ENCODE measurements at places on chromosomes 12 and 14.
A peak's percentile ranks its signal among the peaks of the same experiment; 100 is the strongest.

GRCh38 chr12:90499795-90500194 is 455.2 kb downstream of the CCER1 start:
- DNase-seq = no peak

GRCh38 chr14:100736269-100737180 is 9.8 kb downstream of the DLK1 start:
- DNase-seq = no peak

DNA sequence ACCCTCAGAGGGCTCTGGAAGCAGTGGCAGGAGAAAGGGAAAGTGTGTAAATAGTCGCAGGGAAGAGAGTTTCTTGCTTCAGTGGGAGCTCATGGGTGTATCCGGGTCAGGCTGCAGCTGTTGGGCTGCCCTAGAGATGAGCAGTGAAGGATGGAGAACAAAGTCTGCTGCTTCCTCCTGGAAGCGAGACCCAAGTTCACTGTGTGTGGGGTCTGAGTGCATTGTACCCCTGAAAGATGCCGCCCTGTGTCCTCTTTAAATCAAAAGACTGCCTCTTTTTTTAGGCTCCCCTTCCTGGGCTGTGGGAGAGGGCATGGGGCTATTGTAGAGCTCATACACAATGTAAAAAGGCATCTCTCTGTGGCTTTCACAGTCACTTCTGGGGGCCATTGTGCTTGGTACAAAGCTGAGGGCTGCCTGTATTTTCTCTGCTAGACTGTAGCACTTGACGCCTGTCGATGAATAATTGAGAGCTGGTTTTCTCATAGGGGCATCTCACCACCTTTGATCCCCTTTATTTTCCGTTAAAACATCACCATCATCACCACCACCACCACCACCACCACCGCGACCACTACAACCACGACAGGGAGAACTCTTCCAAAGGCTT is 16.7 kb downstream of the CHST11 start:
- DNase-seq = no peak

DNA sequence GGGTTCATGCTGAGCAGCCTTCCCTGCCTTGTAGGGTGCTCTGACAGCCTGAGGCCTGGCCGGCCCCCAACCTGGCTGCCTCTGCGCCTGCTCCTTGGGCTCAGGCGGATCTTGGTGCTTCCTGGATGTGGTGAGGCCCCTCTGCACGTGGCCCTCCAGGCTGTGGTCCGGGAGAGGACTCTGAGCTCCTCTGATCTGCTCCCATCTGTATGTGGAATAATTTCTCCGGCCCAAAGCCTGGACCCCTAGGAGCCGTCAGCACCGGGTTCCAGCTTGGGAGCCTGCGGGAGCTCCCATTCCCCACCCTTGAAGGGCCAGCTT is 21.3 kb upstream of the EIF2B2 start:
- no peak for DNase-seq

DNA sequence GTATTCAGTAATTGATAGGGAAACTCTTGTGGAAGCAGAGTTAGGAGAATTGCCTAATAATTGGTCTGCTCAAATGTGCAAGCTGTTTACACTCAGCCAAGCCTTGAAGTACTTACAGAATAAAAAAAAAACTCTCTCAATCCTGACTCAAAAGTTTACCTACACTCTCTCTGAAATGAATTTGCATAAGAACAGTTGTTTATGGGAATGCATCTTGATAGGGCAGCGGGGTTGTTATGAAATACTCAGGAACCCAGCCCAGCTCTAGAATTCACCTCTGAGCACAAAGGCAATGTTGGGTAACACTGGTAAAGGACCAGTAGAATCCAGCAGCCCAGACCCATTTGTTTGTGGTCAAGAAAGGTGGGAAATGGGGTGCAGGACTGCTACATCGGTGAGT is 267.0 kb downstream of the CPNE8 start:
- no peak for DNase-seq

DNA sequence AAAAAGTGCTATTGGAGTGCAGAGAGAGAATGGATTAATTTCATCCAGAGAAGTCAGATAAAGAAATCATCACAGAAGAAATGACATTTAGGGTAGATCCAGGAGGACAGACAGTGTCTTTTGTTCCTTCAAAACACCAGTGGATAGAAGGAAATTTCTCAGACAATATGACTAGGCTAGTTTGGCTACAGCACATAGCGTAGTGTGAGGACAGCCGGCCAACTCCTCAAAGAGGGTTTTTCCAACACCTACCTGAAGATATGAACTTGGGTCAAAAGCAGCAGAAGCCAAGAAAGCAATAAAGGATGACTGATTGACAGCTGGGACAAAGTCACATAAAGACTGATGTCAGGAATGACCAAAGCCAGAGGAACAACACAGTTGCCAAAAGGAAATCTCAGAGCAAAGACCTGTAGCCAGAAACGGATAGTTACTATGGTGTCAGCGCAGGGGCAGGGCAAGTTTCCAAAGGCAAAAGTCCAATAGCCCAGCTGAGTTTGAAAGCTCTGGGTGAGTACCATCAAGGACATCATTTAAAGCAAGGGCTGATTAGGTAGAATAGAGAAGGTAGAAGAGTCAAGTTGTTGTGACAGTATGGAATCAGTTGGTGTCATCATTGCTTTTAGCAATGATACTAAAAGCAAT is 58.7 kb upstream of the PDE3A start:
- no peak for DNase-seq

GRCh38 chr14:94028450-94028826 is 2.3 kb downstream of the OTUB2 start:
- no peak for DNase-seq

- no peak for DNase-seq
These were observed 311.8 kb downstream of the RPAP3 start for GRCh38 chr12:47394070-47394469.

DNA sequence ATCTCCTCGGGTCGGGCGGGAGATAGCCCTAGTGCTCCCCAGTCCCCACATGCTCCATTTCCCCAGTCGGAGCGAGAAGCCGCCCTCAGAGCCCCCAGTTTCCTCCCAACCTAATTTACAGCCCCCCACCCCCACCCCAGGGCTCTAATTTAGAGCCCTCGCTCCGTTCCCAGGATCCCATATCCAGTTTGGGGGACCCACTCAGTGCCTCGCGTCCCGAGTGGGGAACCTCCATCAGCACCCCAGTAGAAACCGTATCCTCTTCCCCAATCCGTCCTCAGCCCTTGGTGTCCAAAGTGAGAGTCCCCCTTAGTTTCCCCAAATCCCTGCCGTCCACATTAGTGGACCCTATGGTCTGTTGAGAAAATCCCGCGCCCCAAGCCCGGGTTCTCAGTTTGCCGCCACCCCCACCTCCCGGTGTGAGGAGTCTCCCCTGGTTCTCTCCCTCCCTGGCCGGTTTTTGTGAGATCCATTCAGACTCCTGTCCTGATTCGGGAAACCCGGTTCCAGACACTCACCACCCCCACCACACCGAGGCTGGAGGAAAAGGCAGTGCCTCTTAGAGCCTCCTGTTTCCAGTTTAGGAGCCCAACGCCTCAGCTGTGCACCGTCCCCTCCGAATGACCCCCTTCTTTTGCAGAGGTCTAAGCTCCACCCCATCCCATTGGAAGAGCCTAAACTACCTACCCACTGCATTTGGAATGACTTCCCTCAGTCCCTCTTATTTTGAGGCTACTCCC is 809 bp upstream of the MSI1 start:
- no peak for DNase-seq

DNA sequence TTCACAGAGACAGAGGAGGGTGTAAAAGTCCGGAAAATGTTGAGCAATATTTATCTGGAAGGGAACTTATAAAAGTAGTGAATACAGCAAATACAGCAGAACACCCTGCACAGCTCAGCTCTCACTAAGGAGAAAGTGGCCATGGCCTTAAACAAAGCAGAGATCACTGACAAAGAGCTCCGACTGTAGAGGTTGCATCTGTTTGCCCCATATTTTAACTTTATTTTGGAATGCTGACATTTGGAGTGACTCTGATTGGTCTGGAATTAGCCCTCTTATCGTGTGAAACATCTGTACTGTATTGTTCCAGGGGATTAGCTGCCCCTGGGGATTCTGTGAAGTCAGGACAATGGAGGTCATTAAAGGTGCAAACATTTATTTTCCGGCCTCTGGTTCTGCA is 1275.7 kb upstream of the FLRT2 start:
- no peak for DNase-seq

DNA sequence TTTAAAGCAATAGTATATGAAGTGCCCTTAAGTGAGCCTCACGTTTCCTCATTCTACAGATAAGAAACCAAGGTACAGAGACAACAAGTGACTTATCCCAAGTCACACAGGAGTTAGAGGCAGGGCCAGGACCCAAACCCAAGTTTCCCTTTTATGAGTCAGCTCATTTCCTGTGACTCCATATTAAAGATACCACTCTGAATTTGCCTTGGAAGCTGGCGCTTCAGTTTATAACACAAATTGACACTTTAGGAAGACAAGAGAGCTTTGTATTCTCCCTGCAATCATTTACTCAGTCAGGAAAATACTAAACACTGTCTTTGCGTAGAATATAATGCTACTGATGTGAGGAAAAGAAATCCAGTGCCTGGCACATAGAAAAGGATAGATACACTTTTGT is 43.2 kb downstream of the MYBPC1 start:
- no peak for DNase-seq

GRCh38 chr14:34912182-34912581 is 37.0 kb upstream of the BAZ1A start:
- no peak for DNase-seq

DNA sequence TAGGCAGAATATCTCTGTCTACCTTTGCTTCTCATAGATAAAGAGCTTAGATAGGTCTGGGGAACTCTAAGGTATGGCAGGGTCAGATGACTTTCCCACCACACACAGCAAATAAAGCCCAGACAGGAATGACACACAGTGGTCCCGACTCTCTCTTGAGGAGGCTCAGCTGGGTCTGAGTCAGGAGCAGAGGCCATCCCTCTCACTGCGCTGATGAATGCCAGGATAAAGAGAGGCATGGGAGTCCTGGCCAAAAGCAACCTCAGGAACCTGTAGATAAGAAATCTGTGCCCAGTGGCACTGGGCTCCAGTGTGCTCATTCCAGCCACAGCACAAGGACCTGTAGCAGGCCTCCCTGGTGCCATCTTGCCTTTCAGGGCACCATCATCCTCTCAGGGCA is 129.4 kb upstream of the PARP11 start:
- DNase-seq = no peak

GRCh38 chr12:16349131-16349460 is 1.7 kb downstream of the MGST1 start:
- no peak for DNase-seq

GRCh38 chr12:4909410-4909733 is 333 bp upstream of the KCNA1 start:
- no peak for DNase-seq

DNA sequence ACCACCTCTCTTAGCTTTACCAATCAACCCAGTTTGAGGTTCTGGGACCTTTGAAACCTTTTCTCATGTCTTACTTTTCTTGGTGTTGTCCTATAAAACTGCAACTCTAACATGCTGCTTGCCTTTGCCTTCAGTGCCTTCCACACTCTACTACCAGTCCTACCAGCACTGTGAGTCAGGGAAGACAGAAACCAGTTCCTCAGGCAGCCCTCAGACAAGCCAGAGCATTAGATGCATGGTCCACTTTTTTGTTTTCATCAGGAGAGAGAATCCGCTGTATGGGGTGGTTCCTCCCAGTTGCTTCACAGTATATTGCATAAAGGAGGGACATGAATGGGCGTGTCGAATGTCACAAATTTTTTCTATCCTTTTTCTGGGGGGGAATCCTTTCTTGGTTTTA is 17.3 kb upstream of the KLRB1 start:
- no peak for DNase-seq

DNA sequence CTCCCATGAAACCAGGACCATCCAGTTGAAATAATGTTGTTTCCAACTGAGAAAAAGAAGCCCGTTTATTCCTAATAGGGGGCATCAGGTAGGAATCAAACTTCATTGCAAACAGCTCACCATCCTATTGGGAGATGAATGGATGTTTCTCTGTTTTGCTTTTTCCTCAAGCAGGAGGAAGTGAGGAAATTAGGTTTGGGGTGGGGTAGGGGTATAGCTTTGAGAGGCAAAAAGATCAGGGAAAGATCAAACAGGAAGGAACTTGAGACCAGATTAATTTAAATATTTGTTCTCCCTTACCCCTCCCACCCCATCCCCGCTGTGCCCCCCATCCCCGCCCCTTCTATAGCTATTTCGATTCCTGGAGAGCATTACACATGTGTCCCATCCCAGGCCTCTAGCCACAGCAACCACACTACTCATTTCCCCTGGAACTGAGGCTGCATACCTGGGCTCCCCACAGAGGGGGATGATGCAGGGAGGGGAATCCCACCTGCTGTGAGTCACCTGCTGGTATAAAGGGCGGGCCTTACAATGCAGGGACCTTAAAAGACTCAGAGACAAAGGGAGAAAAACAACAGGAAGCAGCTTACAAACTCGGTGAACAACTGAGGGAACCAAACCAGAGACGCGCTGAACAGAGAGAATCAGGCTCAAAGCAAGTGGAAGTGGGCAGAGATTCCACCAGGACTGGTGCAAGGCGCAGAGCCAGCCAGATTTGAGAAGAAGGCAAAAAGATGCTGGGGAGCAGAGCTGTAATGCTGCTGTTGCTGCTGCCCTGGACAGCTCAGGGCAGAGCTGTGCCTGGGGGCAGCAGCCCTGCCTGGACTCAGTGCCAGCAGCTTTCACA is at the start of gene IL23A:
Gene IL23A (plus strand): TSS at position 577 of the 850 bp plus-strand sequence. CDS start 161 bp downstream, at position 738.
- DNase-seq = peak; percentile 38

- no peak for DNase-seq
These were observed 56.4 kb downstream of the VCPKMT start for GRCh38 chr14:50059763-50060616.

DNA sequence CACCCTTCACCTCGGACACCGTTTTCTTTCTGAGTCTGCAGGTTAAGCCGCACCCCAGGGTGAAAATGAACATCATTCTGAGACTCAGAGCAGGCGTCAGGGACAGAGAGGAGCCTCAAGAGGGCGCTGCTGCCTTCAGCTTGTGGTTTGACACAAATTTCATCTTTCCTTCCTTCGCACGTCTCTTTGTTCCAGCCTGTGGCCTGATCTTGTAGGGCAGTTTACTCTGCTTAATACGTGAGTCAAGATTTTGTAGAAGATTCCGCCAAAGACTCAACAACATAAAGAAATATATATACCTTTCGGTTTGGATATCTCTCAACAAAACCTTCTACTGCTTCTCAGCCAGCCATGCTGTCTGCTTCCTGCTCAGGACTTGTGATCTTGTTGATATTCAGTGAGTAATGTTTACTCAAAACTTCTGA is 329.3 kb upstream of the OR4E1 start:
- peak; percentile 1 for DNase-seq

DNA sequence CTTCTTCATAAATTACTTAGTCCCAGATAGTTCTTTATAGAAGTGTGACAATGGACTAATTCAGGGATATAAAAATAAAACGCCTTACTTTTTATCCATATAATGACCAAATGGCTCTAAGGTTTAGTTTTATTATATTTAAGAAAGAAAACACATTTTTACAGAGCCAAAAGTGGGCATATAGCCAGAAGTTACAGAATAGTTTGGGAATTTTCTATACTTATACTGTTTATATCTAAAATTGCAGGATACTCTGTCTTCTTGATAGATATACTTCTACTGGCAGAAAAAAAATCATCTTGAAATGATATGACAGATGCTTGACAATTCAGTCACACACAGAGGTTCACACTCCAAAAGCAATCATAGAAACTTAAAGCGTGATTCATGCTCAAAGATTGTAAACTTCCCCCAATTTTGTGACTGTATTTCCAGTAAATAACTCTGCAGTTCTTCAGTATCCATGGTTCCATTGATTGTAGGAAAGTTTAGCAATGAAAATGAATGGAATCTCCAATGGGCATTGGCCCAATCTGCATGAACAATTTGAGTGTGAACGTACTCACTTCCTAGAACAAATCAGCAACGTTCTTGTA is 307.8 kb downstream of the NOVA1 start:
- no peak for DNase-seq

GRCh38 chr14:96125536-96125935 is 79.1 kb upstream of the BDKRB2 start:
- no peak for DNase-seq

GRCh38 chr14:46782281-46782680 is 130.7 kb upstream of the RPL10L start:
- DNase-seq = no peak

All from activated naive CD4-positive, alpha-beta T cell (primary cell).